Lower leg skin (tissue), 4 donors: ENCODE measurements at places on chromosomes 6 and 20.

GRCh38 chr20:38067717-38068365, 34.3 kb downstream of the RPRD1B start:
- no peak for DNase-seq

GRCh38 chr6:119040636-119041035, 37.8 kb downstream of the FAM184A start:
- no peak for DNase-seq

- no peak for DNase-seq
These were observed 85.4 kb upstream of the GTSF1L start for GRCh38 chr20:43812216-43812615.

DNA sequence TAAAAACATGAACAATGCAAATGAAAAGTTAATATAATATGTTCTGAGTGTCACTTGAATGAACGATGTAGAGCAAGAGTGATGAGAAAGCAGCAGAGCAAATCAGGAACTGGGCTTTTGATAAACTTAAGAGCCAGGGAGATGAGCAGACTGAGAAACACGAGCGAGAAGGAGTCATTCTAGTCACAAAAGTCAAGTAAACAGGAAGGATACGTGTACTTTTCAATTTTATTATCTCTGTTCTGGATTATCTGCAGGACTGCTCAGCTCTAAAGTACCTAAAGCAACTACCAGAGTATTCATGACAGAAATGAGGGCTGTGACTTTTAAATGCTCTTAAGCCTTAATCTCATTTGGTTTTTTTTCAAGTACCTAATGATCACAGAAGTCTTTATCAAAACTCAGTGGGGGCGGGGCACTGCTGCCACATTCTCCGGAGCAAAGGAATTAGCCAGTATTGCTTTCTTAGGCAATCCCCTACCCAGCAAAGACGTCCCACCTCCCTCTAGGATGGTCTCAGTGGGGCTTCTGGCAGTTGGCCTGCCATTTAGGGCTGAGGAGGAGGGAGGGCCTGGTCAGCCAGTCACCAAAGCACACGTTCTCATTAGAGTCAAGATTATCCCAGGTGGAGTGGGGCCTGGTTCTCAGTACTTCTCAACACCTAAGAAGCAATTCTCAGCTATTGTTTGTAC, 8.6 kb downstream of the MAN1A1 start:
- no peak for DNase-seq

DNA sequence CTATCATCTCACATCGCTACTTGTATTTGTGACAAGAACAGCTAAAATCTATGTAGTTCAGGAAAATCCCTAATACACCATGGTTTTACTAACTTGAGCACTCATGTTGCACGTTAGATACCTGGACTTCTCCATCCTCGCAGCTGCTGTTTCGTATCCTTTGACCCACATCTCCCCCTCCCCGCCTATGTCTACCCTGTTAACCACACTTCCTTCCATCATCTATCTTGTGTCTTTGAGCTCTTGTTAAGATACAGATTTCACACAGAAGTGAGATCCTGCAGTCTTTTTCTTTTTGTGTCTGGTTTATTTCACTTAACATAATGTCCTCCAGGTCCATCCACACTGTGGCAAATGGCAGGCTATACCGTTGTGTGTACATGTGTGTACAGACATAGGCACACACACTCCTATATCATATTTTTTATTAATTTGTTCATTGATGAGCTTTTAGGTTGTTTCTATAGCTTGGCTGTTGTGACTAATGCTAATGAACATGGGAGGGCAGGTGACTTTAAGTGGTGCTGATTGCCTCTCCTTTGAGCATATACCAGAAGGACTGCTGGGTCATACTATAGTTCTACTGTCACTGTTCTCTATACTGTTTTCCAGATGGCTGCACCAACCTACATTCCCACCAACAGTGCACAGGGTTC, 117.8 kb downstream of the WDR27 start:
- no peak for DNase-seq

DNA sequence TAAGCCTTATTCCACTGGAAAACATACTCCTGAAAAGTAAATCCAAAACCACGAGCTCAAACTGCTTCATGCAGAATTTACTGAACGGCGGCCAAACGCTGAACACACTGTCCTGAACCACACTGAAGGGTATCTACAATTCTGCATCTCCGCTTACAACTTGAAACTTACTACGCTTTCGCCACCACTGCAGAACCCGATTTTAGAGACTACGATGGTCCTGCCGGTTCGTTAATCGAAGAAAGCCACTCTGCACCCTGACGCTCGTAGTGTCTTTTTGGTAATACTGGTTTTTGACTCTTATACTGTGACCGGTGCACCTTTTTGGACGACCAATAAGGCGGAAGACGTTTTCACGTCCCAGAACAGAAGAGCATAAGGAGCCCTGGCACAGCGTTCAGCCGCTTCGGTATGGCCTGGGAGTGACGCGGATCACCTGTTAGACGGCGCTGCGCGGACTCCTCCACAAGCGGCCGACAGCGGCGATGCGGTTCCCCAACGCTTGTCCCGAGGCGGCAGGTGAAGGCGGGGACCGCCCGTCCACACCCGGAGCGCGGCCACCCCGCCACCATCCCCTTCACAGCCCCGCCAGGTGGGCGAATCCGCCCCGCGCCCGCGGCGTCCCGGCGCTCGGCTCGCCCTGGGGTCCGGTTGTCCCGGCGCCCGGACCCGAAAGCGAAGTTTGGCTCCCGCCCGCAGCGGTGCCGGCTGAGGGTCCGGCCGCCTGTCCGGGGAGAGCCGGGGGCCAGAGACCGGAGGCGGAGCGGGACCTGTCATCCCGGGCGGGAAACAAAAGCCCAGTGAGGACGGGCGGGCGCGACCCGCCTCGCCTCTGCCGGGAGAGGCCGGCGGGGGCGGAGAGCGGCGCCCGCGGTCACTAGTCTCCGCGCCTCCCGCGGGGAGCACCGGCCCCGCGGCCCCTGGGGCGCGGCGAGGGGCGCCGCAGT, 784 bp downstream of the FKBP5 start:
- DNase-seq, result peak; percentile 37

DNA sequence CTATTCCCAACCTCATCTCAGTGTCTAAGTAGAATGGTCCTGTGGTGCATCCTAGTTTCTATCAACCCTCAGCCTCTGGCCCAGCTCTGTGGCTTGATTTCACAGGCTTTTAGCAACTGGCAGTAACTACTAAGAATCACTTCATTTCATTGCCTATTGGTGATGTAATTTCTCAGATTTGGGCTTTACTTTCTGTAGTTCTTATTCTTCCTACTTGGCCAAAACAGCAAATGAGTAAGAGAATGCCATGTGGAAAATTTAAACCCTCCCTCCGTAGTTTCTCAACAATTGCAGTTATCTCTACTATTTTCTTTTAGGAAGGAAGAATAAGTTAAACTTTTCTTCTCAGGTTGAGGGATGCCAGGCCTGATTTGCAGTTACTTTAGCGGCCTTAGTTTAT, 387.3 kb downstream of the CDKAL1 start:
- no peak for DNase-seq

DNA sequence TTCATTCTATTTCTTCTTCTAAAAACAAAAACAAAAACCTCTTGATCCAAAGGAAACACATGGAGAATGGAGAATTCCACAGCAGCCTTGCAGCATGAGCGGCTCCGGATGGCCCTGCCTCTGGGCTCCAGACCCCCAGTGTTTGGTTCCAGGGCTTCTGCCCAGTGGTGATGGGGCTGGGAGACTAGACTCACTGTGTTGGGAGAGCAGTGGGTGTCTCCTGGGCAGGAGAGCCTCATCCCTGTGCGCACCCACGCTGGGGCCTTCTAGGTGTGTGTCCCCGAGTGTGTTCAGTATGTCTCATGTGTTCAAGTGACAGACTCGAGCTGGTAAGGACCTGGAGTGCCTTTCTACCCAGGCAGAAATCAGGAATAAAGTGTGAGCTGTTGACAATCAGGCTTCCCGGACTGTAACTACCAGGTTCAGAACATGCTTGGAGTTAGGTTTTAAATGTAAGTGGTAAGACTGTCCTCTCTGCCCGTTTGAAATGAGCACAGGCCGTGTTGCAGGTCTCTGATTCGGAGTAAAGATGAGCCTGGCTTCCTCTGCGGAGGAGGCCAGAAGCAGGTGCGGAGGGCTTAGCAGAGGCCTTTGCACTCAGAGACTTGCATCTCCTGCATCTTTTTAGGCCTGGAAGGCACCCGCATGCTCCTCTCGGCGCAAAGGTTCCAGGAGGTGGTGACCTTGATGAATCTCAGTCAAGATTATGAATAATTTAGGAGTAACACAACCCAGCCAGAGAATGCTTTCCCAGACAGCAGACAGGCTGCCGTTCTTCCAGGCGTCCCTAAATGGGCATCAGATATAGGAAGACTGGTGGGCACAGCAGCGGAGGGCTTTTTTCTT, 253.6 kb downstream of the CDH26 start:
- no peak for DNase-seq

DNA sequence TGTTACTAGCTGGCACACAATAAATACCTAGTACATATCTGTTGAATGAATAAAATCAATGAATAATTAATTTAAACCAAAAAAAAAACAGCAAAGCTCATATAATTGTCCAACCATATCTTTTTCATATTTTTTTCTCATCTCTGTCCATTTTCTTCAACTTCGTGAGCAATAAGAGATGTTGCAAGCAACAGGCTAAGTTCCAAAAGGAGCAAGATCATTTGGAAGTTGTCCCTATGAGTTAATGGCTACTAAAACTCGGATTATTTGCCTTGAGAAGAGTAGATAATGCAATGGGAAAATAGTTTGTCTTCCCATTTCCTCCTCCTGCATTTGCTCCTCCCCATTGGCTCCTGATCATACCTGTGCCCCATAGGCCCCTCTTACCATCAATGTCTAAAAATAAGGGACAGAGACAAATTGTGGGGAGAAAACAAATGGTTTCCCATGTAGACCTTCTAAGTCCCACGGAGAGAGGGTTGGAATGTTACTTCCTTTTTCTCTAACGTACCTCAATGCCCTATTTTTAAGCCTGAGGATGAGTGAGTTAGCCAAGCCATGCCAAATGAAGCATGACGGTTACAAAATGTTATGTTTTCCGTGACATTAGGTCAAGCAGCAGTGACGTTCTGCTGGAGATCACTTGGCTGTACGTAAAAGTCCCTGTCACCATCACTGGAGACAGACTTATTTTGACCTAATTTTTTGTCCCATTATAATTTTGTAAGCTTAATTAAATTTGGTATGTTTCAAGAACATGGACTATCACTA, 217.3 kb upstream of the PREP start:
- no peak for DNase-seq

DNA sequence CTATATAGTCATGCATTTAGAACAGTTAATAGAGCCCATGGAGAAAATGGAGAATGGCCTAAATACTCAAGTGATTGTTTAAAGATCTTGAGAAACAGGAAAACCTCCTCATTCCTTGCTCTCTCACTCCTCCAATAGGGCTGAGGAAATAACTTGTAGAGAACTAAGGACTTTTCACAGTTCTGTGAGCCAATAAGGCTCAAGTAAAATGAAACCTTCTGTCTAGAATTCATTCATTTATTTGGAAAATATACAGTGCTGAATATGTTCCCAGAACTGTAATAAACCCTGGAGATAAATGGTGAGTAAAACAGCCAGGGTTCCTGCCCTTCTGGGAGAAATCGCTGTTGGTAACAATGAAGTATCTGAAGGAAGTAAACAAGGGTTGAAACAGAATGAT, 35.3 kb downstream of the ELOVL2 start:
- DNase-seq, result no peak

GRCh38 chr6:96760153-96760687, 77.1 kb downstream of the GPR63 start:
- DNase-seq, result no peak

- DNase-seq, result no peak
These were observed 207.8 kb downstream of the JARID2 start for GRCh38 chr6:15453622-15454021.

DNA sequence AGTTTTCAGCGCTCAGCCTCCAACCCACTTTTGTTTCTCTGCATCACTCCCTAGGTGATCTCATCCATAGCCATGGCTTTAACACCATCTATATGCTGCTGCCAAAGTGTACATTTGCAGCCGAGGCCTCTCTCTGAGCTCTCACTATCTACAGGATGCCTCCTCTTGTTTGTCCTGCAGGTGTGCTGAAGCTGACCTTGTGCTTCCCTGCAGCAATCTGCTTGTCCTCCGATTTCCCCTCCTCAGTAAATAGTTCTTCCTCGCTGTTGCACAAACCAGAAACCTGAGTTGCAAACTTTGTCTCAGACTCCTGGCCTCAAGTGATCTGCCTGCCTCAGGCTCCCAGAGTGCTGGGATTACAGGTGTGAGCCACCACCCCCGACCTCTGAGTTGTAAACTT, 3.7 kb upstream of the TXNDC5 start:
- DNase-seq, result no peak

DNA sequence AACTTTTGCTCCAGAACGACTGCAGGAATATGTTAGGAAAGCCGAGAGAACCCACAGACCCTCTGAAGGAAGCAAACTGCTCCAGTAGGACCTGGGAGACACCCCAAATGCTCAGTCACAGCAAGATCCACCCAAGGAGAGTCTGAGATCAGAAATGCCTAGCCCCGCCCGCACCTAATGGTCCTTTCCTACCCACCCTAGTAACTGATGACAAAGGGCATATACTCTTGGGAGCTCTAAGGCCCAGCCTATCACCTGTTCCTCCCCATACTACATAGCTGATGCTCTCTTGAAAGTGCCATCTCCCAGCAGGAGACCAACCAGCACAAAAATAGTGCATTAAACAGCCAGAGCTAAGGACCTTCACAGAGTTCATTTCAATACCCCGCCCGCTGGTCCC, 67.6 kb downstream of the CD2AP start:
- no peak for DNase-seq

- DNase-seq, result no peak
These were observed 87.6 kb downstream of the YTHDF1 start for GRCh38 chr20:63128367-63128766.

DNA sequence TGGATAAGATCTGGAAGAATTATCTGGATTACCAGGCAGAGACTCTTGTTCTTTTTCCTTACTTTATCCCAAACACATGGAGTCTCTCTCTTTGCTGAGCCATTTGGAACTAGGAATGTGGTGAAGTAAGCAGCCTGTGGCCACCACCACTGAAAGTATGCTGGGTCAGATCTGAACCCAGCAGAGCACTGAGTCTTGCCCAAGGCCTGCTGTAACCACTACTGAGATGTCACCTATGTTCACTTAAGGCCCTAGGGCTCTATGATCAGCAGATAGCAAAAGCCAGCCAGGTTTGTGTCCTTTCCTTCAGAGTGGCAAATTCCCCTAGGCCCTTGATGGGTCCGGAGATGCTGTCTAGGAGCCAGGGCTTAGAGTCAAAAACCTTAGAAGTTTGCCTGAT, 103.3 kb upstream of the PLN start:
- DNase-seq, result no peak

DNA sequence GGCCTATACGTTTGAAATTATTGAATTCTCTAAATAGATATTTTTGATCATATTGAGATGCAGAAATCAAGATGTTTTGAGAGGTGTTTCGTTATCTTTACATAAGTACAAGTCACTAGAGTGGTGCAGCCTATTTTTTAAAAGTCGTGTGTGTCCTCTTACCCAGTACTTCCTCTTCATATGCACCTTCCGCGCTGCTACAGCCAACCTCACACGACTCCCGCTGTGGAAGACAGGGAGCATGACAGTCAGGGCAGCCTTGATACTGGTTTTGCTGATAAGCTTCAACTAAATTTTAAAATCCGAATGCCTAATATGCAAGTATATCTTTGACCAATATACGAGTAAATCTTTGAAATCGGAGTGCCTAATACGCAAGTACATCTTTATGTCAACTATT, 16.3 kb downstream of the ROS1 start:
- no peak for DNase-seq
